ENCODE measurements at places on chromosomes 12 and 14.

DNA sequence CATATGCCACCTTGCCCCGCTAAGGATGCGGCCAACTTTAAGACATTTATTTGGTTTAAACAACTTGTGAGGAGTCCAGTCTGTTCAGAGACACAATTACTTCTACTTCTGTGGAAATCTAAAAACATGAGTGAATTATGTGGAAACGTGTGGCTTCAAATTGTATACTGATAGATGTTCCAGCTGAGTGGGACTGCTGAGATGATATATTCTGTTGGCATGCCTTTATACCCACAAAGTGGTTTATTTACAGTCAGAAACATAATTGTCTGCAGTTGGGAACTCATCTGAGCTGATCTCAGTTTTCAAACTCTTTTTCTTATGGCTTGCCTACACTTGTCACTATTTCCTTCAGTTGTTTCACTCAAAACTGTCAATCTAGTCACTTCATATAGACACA lies 67.8 kb downstream of the FLRT2 start:
- no peaks in the 10 kb centered on the region for H3K27me3 ChIP-seq
- no peak overlapping the region for H3K27ac ChIP-seq
- no peak for DNase-seq
- H3K36me3 ChIP-seq = no peaks in the 10 kb centered on the region
- H3K4me1 ChIP-seq = no peaks in the 10 kb centered on the region

GRCh38 chr12:58750484-58750883 lies 169.8 kb downstream of the LRIG3 start:
- no peaks in the 10 kb centered on the region for H3K4me1 ChIP-seq
- DNase-seq = no peak
- H3K4me3 ChIP-seq = no peak overlapping the region
- H3K27me3 ChIP-seq = no peaks in the 10 kb centered on the region

GRCh38 chr12:106205208-106206069 lies 42.4 kb downstream of the CKAP4 start:
- peaks cover 23% of the 10 kb centered on the region for H3K27me3 ChIP-seq
- H3K4me3 ChIP-seq = no peak overlapping the region
- no peaks in the 10 kb centered on the region for H3K4me1 ChIP-seq
- no peak overlapping the region for H3K27ac ChIP-seq

GRCh38 chr12:26109343-26109881 lies 15.4 kb downstream of the BHLHE41 start:
- no peaks in the 10 kb centered on the region for H3K36me3 ChIP-seq
- H3K4me1 ChIP-seq = peaks cover 17% of the 10 kb centered on the region
- no peaks in the 10 kb centered on the region for H3K27me3 ChIP-seq
- no peak overlapping the region for H3K27ac ChIP-seq
- DNase-seq = no peak

- no peak overlapping the region for H3K27ac ChIP-seq
- H3K36me3 ChIP-seq = no peaks in the 10 kb centered on the region
- DNase-seq = no peak
- no peaks in the 10 kb centered on the region for H3K4me1 ChIP-seq
- H3K4me3 ChIP-seq = no peak overlapping the region
Measured at GRCh38 chr14:36785511-36785910, 123.9 kb downstream of the PAX9 start.

DNA sequence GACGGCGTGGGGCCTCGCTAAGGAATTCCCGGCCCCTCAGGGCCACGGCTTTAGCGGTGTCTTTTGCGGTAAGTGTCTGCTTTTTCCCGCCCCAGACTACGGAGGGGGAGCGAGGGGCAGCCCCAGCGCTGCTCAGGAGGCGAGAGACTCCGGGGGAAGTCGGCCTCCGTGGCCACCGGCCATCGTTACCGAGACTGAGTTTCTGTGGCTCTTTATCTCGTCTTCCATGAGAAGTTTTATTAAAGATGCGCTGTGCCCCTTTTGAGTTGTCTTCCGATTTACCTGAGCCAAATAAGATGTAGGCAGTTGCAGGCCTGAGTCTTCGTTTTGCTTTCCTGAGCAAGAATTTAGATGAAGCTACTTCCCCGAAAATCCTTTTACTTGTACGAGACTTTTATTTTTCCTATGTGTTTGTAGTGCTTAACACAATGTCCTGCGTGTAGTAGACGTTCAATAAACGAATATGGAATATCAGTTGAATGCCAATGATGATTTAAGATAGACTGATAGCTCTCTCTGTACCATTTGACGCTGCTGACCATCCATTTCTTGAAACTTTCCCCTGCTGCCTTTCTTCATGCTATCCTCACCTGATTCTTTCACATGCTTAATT lies 462 bp downstream of the SRP54 start:
- H3K4me1 ChIP-seq = peaks cover 9% of the 10 kb centered on the region
- H3K4me3 ChIP-seq = no peak overlapping the region

DNA sequence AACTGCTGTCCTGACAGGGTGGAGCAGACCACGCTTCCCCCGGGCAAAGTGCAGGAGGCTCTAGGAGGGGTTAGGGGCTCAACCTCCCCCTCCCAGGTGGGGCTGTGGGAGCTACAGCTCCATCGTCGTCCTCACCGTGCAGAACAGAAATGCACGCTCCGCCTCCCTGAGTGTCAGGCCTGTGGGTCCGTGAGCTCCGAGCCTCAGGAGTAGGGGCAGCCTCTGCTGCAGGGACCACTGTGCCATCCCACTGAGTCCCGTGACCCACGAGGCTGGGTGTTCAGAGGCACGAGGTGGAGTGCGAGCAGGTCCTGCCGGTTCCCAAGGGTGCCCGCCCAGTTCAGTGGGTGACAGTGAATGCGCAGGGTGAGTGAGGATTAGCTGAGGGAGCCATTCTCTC lies 48.6 kb downstream of the CACNA1C start:
- peaks cover 15% of the 10 kb centered on the region for H3K27me3 ChIP-seq
- H3K36me3 ChIP-seq = no peaks in the 10 kb centered on the region
- no peaks in the 10 kb centered on the region for H3K4me1 ChIP-seq
- no peak overlapping the region for H3K27ac ChIP-seq
- no peak for DNase-seq

DNA sequence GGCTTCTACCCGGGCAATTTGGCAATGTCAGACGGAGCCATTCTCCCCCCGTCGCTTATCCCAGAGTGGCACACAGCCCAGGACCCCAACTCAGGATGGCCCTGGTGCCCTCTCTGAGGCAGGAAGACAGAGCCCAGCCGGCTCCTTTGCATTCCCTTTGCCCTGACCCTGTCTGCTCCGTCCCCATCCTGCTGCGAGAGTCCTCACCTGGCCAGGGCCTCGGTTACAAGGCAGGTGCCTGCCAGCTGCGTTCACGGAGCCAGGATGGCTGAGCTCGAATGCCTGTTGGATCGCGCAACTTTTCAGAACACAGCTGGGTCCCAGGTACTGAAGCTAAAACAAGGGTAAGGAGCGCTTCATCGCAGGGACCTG lies 18.6 kb downstream of the LRTM2 start:
- H3K27ac ChIP-seq = no peak overlapping the region
- no peaks in the 10 kb centered on the region for H3K36me3 ChIP-seq
- peaks cover 16% of the 10 kb centered on the region for H3K4me1 ChIP-seq
- no peak overlapping the region for H3K4me3 ChIP-seq
- no peak for DNase-seq
- peaks cover 9% of the 10 kb centered on the region for H3K27me3 ChIP-seq

DNA sequence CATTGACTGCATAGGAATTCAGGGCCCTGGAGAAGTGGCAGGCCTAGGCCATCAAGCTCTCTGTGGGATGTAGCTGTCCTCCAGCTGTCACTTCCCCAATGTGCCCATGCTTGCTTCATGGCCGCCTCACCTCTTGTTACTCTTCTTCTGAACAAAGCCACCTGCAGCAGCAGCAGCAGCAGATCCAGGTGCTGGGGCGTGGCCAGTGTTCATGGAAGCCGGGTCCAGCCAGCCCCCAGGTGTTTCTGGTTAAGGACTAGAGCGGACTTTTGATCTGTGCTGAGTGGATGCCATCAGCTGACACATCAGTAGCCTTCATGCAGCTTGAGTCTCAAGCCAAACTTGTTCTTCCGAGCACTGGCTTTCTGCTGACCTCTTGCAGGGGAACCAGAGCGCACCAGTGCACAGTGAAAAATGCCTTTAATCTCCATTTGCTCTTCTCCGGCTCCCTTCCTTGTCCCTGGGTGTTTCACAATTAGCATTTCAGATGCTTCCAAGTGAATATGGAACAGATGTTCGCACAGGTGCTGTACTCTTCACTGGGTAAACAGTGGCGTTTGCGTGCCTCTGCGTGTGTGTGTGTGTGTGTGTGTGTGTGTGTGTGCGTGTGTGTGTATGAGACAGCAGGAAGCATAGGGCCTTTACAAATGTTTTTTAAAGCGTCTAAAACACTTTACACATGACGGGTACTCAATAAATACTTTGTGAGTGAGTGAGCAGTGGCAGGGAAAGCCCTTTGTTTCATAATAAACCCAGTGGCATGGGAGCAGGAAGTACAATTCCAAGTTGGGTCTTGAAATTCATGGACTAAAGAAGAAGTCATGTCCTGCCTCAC lies 20.1 kb downstream of the TPCN1 start:
- H3K36me3 ChIP-seq = peaks cover 56% of the 10 kb centered on the region
- DNase-seq = no peak
- H3K27me3 ChIP-seq = no peaks in the 10 kb centered on the region
- H3K4me3 ChIP-seq = no peak overlapping the region
- H3K4me1 ChIP-seq = peaks cover 73% of the 10 kb centered on the region
- H3K27ac ChIP-seq = no peak overlapping the region

DNA sequence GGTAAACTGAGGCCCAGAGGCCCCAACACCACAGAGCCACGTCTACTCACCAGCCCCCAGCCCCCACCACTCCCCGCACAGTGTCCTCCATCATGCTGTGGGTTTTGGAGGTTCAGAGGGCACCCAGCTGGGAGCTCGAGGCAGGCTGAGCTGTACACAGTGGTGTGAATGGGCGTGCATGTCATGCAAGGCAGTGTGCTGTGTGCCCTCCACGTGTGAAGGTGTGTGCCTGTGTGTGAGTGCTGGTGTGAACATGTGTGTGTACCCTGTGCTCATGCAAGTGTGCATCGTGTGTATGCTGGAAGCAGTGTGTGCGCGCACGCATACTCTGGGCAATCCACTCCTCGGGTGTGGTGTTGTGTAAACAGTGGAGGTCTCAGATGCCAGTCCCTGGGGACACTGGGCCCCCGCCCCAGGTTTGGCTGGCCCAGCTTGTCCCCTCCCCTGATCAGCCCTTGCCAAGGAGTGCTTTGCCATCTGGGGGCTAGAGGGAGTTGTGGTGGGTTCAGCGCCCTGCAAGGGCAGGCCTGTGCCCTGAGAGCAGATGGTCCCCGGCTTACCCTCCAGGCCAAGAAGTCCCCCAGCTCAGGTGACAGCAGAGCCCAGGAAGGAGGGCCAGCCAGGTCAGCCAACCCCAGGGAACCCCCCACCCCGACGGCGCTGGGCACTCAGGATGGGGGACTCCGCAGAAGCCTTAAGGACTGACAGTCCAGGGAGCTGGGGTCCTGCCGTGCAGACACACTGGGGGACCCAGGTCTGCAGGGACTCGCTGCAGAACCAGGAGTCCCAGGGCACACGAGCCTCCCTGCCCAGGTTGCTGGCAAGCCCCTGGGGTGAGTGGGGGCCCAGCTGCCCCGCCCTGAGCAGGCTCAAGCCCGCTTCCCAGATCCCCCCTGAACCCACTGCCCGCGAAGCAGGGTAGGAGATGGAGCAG lies 23.8 kb upstream of the GPR132 start:
- H3K27me3 ChIP-seq = peaks cover 13% of the 10 kb centered on the region
- no peak overlapping the region for H3K27ac ChIP-seq
- H3K4me3 ChIP-seq = no peak overlapping the region
- no peak for DNase-seq
- H3K4me1 ChIP-seq = peaks cover 37% of the 10 kb centered on the region
- no peaks in the 10 kb centered on the region for H3K36me3 ChIP-seq

GRCh38 chr14:71236487-71236886 lies 329.2 kb downstream of the PCNX1 start:
- H3K27me3 ChIP-seq = peaks cover 6% of the 10 kb centered on the region
- H3K27ac ChIP-seq = no peak overlapping the region
- H3K4me3 ChIP-seq = no peak overlapping the region
- no peak for DNase-seq
- H3K4me1 ChIP-seq = peaks cover 5% of the 10 kb centered on the region

DNA sequence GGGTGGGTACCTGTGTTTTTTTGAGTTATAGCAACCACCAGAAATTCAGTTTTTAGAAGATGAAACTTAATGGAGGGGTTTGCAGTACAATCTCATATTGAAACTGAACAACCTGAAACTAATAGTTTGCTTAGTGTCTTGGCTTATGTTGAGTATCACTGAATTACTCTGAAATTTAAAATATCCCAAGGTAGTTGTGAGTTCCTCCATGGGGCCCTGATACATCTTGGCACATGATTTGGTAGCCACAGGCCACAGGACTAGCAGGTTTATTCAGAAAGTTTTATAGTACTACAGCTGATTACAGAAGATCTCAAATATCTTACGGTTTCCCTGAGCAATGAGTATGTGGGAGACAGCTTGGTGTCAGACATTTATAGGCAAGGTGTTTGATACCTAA lies 10.4 kb downstream of the PTGES3 start:
- H3K27ac ChIP-seq = no peak overlapping the region
- DNase-seq = no peak
- H3K27me3 ChIP-seq = no peaks in the 10 kb centered on the region
- H3K4me1 ChIP-seq = peaks cover 34% of the 10 kb centered on the region
- no peak overlapping the region for H3K4me3 ChIP-seq
- H3K36me3 ChIP-seq = peaks cover 41% of the 10 kb centered on the region

DNA sequence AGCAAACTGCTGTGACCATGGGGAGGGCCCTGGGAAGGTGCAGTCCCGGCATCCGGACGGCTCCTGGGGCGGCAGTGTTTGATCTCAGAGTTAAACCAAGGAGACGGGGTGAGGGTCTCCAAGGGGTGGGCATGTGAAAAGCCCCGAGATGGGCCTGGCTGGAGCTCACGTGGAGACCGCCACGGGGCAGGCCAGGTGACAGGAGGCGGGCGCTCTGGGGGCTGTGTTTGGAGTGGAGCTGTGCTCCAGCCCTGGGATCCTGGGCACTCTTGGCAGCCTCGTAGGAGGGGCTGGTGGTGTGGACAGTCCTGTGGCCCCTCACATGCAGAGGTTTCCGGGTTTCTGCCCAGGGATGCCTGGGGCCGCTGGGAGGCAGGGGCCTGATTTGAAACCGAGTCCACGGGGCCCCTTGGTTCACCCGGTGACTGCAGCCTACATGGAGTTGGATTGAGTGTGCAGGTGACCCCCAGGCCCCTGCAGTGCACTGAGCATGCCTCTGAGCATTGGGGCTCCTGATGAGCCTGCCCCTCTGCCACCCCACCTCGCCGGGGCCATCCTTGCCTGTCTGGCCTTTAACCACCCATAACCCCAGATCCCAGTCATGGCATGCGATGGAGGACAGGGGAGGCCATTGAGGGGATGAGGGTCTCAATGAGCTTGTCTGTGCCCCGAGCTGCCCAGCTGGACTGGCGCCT lies 8.4 kb downstream of the KIF26A start:
- peaks cover 22% of the 10 kb centered on the region for H3K27me3 ChIP-seq
- H3K4me1 ChIP-seq = no peaks in the 10 kb centered on the region
- H3K27ac ChIP-seq = no peak overlapping the region
- DNase-seq = no peak

GRCh38 chr14:97164021-97164420 lies 366.8 kb downstream of the VRK1 start:
- H3K4me1 ChIP-seq = no peaks in the 10 kb centered on the region
- H3K27me3 ChIP-seq = peaks cover 9% of the 10 kb centered on the region
- no peak overlapping the region for H3K4me3 ChIP-seq

Measured in stimulated activated naive B cell treated with anti-CD40 and anti-IgM and Interleukin-4, amounts not matched to agents 10 μg/mL and 1 μg/mL and 100 μg/mL, for 72 hours (primary cell).